Right cardiac atrium (tissue), 5 donors: ENCODE measurements at places on chromosomes 2 and 18. TPM values are rescaled to one million over a fixed set of nuclear protein-coding genes. Genes with fewer than 3 reads are reported as not detected.

The TGFA gene
- 0.81 TPM for polyA plus RNA-seq

The TMEM198 gene
- 3.4 TPM for polyA plus RNA-seq

The TFPI gene
- 27.1 TPM for polyA plus RNA-seq

The UGT1A9 gene
- not detected for polyA plus RNA-seq

The ALLC gene
- polyA plus RNA-seq: 0.38 TPM
